CD4-positive, alpha-beta T cell treated with Interferon gamma for 1 hour (primary cell): ENCODE measurements at places on chromosomes 7 and 10.

DNA sequence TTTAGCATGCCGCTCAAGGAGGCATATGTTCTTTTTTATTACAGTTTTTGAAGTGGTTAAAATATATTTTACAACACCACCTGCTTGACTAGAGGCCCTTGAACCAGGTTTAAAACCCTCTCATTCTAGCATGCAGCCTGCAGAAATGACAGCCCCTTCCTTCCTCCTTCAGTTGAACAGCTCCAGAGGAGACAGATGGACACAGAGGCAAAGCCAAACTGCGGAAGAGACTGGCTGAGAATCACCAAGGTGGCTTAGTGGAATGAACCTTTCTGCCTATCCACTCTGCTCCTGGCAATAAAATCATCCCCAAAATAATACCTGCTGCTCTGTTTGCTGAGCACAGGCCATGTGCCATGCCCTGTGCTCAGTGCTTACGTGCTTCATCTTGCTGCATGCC, 23.9 kb upstream of the PLPP4 start:
- DNase-seq: no peak

GRCh38 chr7:78398576-78398975, 600.0 kb downstream of the PHTF2 start:
- no peak for DNase-seq

DNA sequence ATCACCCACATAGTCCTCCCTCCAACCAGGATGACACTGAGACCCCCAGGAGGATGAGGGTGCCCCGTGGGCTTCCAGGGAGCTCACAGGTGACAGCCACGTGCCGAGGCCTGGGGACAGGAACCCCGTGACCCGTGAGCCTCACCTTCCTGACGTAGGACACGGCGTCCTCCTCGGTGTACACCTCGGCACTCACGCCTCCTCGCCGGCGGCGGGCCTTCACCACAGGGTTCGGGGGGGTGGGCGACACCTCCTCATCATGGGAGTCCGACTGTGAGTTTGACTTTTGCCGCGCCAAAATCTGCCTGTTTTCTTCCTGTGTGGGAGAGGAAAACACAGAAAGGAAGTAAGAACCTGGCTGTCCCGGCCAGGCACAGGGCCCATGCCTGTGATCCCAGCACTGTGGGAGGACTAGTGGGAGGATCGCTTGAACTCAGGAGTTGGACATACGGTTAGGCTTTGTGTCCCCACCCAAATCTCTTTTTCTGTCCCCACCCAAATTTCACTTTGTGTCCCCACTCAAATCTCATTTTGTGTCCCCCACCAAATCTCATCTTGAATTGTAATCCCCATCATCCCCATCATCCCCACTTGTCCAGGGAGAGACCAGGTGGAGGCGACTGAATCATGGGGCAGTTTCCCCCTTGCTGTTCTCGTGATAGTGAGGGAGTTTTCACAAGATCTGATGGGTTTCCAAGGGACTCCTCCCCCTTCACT, 45.9 kb upstream of the DNAAF5 start:
- DNase-seq: no peak

- DNase-seq: no peak
Observed at GRCh38 chr10:115065801-115066200, 27.4 kb upstream of the ATRNL1 start.

DNA sequence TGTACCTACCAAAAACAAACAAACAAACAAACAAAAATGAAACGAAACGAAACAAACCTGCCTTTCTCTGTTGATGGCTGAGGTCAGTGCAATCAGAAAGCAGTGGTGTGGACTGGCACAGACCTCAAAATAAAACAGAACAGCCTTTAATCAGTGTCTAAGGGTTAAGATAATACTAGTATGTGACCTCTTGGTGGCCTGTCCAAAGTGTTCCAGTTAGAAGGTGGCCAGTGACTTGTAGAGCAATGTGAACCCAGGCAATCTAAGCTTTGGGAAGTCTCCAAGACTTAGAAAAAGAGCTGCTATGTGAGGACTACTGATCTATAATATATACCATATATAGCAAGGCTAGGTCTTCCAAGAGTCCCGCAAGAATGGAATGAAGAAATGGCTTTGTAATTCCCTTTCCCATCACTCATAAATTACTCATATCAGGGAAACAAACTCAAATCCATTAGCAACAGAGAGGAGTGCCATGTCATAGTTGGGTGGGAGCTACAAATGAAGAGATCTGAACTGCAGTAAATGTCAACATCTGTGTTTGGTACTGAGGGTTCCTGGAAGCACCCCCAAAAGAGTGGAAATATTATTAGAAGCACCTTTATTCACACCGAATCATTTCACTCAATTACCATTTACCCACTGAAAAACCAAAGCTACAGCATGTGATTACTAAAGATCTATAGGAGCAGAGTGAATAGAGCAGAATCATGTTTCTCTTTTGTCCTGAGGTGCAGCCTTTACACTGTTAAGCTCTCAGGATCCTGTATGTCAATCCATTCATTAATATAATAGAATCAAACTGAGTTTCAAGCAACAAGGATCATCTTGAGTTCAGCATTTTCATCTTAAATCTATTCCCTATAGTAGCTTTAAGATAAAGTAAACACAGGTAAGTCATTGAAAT, 28.0 kb downstream of the ABLIM1 start:
- DNase-seq: no peak

GRCh38 chr7:1170741-1171501, 10.9 kb upstream of the ZFAND2A start:
- DNase-seq: no peak

- DNase-seq: peak; percentile 64
Observed at GRCh38 chr10:45418849-45419675, 45.0 kb downstream of the ALOX5 start.
